Calu3 (cell line): ENCODE measurements at places on chromosomes 5 and 9. TPM values are rescaled to one million over a fixed set of nuclear protein-coding genes. Genes with fewer than 3 reads are reported as not detected.

- no peak for DNase-seq
Measured at GRCh38 chr5:10635867-10636350, 72.0 kb downstream of the ANKRD33B start.

GRCh38 chr9:131008909-131009618, at the start of gene LAMC3:
LAMC3 (plus strand) TSS chr9:131009174; CDS start chr9:131009215, 41 bp downstream.
- peak; percentile 13 for DNase-seq

DNA sequence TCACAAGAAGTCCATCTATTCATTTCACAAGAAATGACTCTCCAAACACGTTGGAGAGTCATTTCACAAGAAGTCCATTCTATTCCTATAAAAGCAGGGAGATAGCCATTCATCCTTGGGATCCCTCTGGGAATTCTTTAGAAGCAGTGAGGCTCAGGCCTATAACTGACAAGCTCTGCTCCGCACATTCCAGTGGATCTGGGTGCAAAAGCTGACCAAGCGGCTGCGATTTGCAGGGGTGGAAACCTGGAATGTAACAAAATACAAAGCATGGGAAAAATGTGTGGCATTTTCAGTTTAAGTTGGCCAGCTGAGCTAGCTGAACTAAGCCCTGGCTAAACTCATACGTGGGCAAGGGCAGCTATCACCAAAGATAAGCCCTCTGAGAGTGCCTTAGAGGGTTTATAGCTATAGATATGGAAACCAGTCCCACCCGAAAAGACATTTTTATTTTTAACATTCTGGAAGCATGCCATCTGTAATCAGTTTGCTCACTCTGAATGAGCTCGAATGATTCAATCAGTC, 8.7 kb downstream of the TAS2R1 start:
- no peak for DNase-seq

- no peak for DNase-seq
Measured at GRCh38 chr5:109987970-109988369, 298.2 kb downstream of the MAN2A1 start.

GRCh38 chr5:32710550-32711361, at the start of gene NPR3:
NPR3 (plus strand) TSS chr5:32711321; CDS start chr5:32711777, 456 bp downstream.
- DNase-seq, result peak; percentile 21

GRCh38 chr5:16050414-16050813, 129.2 kb downstream of the MARCHF11 start:
- no peak for DNase-seq

DNA sequence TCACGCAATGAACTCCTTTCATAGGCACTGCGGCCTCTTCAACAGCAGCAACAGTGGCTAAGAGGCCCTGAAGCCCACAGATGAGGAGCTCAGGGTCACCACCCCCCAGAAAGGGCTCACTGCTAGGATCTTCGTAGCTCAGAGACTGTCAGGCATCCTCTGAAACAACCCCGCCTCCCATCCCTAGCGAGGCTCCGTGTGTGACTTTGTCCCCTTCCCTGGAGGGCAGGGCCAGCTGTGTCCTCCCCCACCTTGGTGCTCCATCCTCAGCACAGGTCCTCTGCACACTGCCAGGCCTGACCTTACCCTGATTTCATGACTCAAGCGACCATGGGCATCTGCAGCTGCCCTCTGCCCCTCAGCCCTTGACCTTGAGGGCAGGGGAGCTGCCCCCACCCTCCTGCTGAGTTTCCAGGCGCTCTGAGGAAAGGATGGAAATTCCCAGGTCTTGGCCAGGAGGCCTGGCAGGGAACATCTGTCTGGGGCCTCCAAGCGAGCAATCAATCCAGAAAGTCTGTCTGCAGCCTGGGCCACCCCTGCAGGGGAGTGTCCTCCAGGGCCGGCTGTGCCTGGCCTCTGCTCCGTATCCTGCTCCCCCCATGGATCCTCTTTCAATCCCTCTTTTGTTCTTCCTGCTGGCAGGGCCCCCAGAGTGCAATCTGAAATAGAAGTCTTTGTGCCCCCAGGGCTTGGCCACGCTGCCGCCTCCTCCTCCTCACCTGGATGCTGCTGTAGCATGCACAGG, 6.8 kb upstream of the IRX4 start:
- no peak for DNase-seq

DNA sequence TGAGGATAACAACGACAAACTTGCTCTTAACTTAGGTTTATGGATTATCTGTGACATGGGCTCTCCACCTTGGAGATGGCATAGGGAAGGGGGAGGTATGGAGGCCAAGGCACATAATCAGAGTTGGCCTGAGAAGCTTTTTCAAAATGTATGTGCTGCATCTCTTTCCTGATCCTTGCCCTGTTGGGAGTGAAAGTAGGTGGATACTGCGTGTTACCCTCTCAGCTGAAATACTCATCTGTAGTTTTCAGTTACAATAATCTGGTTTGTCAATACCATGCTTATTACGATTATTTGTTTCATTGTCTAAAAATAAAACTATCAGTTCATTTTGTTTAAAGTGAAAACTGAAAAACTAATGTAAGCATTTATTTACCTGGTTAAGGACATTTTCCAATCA, 86.7 kb downstream of the SLC44A1 start:
- DNase-seq, result no peak

GRCh38 chr9:111691672-111692329, 30.4 kb downstream of the GNG10 start:
- no peak for DNase-seq

DNA sequence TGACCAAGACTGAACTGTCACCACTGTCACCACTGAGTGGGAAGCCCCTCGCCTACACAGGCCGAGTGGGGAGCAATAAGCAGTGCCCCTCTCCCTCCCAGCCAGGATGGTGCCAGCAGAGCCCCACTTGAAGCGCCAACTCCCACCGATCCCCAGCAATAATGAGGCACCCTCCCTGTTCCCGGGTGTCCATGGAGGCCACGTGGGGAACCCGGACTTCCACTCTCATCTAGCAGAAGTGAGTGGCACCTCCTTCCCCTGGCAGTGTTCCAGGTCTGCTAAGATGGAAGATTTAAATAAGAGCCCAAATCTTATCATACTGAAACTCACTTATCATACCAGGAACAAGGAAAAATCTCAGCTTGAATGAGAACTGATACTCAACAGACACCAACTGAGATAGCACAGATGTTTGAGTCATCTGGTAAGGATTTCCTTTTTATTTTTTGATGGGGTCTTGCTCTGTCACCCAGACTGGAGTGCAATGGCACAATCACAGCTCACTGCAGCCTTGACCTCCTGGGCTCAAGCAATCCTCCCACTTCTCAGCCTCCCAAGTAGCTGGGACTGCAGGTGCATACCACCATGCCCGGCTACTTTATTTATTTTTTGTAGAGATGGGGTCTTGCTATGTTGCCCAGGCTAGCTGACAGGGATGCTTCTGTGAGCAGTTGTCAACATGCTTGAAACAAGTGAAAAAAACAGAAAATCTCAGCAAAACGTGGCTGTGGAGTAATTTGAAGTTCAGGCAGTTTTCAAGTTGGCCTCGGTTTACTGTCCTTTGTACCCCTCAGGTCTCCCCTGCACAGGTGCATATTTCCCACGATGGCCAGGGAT, 29.6 kb upstream of the ASS1 start:
- peak; percentile 8 for DNase-seq

GRCh38 chr9:112020680-112021596, 124.3 kb downstream of the UGCG start:
- no peak for DNase-seq

- DNase-seq, result no peak
Measured at GRCh38 chr9:127711831-127712274, 3.6 kb downstream of the PTRH1 start.

- DNase-seq, result no peak
Measured at GRCh38 chr9:135745686-135746324, 43.8 kb downstream of the KCNT1 start.

GRCh38 chr5:25754895-25755294, 1110.1 kb upstream of the CDH10 start:
- DNase-seq, result no peak

DNA sequence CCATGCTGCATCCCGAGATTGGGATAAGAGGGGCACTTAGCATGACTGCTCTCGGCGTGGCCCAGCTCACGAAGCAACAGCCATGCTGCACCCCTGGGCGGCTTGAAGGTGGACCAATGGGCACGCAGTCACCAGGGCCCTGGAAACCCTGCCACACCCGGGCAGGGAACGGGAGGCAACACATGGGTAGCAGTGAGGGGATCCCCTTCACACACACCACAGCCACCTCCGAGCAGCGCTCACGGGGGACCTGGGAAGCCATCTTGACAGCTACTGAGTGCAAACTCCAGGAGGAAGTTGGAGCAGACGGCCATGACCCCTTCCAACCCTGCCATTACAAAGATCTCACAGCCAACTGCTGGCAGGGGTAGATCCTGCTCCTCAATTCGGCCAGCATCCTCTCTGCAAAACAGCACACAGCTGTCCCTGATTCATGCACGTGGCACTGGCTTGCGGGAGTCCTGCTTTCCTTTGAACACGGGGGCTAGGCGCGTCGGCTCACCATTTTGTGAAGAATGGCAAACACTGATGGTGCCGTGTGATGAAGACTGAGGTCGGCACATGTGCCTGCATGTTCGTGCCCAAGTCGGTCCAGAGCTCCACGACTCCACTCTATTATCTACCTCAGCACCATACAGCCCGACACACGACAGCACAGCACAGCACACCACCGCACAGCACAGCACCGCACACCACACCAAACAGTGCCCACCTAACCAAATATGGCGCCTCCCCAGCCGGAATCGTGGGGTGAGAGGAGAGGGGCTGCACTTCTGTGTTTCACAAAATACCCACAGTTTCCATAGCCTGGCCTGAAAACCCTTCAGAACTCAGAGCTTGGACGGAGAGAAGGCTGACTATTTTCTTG, 5.0 kb downstream of the UBAC1 start:
- DNase-seq, result no peak

DNA sequence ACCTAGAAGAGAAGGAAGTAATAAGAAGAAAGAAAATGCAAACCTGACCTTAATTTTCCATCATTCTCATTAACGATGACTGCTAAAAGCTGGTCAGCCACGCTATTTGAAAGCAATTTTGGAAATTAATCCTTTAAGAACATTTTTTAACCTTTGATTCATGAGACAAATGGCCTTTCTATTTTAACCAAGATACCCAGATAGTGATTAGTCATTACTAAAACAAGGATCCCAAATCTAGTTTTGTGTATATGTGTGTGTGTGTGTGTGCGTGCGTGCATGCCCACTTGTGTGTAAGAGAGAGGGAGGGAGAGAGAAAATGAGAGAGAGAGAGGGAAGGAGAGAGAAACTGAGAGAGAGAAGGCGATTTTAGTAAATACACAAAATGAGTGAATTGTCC, 329.5 kb downstream of the DEPDC1B start:
- DNase-seq, result no peak

DNA sequence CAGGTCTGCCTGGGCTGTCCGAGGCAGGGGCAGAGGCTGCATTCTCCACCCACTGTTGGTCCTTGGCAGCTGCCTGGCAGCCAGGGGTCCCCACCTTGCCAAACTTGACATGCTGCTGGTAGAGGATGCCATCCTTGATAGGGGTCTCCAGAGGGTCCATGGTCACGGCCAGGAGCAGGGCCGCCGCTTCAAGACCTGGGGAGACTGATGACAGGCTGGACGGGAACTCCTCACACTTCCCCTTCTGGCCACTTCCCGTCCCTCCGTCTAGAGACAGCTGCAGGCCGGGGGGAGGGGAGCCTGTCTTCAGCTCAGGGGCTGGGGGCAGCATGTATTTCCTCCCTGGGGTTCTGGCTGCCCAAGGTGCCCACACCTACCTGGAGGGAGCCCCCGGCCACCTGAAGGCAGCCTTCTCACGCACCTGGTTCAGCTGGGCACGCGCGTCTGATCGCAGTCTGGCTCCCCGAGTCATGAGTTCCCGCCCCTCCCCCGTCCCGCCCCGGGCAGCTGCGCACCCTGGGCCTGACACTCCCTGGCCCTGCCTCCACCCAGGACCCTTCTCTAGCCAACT, at the start of gene DOK3:
Gene DOK3 (minus strand): TSS at position 446 of the 571 bp plus-strand sequence. CDS start 286 bp downstream, at position 160.
- no peak for DNase-seq

GRCh38 chr5:82523633-82524032, 245.5 kb upstream of the RPS23 start:
- DNase-seq, result no peak

DNA sequence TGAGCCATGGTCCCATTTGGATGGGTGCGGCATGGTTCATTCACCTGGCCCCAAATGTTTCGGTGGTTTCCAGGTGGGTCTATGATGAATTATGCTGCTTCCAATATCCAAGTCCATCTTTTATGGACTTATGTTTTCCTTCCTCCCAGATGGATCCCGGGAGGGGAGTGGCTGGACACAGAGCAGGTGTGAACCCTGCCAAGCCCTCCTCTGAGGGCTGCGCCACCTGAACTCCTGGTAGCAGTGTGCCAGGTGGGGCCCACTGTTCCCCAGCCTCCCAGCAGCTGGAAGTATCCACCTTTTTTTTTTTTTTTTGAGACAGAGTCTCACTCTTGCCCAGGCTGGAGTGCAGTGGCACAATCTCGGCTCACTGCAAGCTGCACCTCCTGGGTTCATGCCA, 42.9 kb downstream of the WNK2 start:
- no peak for DNase-seq

- peak; percentile 14 for DNase-seq
Measured at GRCh38 chr9:105413525-105413924, 34.3 kb upstream of the FSD1L start.

- no peak for DNase-seq
Measured at GRCh38 chr5:33641744-33642505, 201.2 kb downstream of the TARS1 start.

- peak; percentile 2 for DNase-seq
Measured at GRCh38 chr5:14810282-14810681, 61.3 kb downstream of the ANKH start.

DNA sequence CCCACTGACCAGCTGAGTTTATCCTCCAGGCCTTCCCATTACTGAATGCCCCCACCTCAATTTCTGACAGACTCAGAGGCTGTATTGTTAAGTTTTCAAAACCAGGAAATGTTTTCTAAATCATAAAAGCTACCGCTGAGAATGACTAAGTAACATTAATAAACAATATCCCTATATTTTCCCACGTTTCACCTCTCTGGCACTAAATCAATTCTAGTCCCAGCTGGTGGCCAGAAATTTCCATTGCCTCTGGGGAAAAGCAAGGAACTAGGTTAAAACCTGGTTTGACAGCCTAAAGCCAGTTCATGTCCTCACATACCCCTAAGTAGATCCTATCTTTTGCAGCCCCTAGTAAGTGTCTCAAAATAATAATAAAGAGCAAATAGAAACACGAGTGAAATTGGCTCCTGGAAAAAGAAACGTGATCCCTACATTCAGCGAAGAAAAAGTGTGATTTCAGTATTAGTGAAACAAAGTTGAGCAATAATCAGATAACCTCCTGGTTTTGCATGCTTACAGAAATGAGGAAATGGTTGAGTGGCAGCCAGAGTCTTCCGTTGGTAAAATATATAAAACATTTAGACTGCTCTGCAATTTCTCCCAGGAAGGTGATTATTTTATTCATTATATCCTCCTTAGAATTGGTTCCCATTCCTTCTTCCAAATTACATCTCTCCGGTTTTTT, 110.9 kb downstream of the ESM1 start:
- DNase-seq, result peak; percentile 15

GRCh38 chr9:137141050-137141810, 2.3 kb downstream of the GRIN1 start:
- no peak for DNase-seq

- DNase-seq, result no peak
Measured at GRCh38 chr9:74729136-74729695, 158.5 kb downstream of the TRPM6 start.

The PTGES2 gene
- 121 and 137 TPM in 2 replicates for total RNA-seq

The SPATA6L gene
- total RNA-seq, result 5.7 and 7.1 TPM in 2 replicates

The C9orf153 gene
- total RNA-seq, result not detected in 2 replicates

The C5orf52 gene
- not detected in 2 replicates for total RNA-seq

The PCDHB12 gene
- total RNA-seq, result 1.3 and 1.6 TPM in 2 replicates

The SNCAIP gene
- total RNA-seq, result 0.22 TPM in 1 of 2 replicates, not detected in the other

The SLC25A48 gene
- not detected in 2 replicates for total RNA-seq

The OTP gene
- 0.12 TPM in 1 of 2 replicates, not detected in the other for total RNA-seq

The CYLC2 gene
- total RNA-seq, result not detected in 2 replicates

The DDX4 gene
- total RNA-seq, result not detected in 2 replicates

The RASEF gene
- 38.8 and 47.7 TPM in 2 replicates for total RNA-seq

The ANKRD34B gene
- total RNA-seq, result 0.29 and 0.40 TPM in 2 replicates

The FCN1 gene
- total RNA-seq, result not detected in 2 replicates

The IL3 gene
- not detected in 2 replicates for total RNA-seq
